ENCODE measurements at places on chromosomes 7 and 10.

DNA sequence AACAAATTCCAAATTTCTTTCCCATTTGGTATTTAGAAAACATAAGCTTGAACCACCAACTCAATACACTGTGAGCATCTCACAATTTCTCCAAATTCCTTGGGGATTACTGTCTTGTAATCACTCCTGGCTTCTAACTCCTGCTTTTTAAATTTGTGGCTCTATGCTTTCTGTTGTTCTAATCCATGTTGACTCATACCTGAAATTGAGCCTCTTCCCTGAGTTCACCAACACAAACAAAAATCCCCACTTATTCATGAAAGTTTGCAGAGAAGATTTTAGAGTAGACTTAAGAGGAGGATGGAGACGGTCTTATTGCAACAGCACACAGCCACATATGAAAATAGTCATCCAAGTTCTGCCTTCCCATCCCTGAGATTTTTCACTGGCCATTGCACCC is 252.5 kb downstream of the PTEN start:
- DNase-seq, result no peak

DNA sequence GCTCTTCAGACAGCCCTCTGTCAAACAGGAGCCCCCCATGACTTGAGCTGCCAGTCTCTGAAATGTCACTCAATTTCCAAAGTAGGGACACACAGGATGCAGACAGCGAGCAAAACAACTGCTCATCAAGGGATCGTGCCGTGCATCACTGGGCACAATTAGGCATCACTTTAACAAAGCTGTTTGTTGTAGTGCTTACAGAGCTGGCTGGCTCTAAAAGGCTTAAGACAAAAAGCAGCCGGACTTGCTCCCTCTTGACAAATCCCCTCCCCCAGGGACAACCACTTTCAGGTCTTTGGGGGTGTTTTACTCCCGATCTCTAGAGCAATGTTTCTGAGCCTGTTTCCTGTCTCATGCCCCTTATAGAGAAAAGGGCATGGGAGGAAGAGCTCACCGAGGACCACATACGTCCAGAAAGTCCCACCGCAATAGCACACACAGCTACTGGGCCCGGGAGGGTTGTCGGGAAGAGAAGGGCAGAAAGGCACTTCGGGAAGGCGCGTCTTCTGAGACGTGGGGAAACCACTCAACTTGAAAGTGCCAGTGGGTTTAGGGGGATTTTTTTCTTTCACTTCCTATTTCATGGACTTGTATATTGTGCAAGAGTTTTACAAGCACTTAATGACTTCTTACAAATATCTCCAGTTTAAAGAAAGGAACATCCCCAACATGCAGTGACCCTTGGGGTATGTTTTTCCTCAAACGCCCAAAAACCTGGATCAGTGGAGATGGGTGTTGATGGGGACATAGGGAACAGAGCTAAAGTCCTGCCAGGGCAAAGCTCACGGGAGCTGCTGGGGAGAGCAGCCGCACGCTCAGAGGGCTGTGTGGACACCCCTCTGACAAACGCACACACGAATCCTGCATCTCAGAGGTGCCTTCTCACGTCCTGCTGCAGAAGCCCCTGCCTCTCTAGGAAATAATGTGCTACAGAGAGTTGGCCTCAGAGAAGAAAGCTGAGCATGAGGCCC is 27.1 kb downstream of the LRRC20 start:
- no peak for DNase-seq

DNA sequence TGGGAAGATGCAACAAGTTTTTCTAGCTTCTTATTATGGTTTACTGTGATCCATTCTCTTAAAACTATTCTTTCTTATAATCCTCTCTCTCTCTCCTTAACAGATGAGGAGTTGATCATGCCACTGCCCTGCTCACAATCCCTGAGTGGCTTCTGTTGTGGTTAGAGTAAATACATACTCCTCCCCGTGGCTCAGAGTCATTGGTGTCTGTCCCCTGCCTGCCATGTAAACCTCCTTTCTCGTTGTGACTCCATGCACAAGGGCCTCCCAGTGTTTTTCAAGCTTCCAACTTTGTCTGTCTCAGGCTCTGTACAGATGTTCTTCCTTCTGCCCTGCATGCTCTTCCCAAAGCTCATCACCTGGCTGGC is 20.4 kb downstream of the CCNY start:
- no peak for DNase-seq

DNA sequence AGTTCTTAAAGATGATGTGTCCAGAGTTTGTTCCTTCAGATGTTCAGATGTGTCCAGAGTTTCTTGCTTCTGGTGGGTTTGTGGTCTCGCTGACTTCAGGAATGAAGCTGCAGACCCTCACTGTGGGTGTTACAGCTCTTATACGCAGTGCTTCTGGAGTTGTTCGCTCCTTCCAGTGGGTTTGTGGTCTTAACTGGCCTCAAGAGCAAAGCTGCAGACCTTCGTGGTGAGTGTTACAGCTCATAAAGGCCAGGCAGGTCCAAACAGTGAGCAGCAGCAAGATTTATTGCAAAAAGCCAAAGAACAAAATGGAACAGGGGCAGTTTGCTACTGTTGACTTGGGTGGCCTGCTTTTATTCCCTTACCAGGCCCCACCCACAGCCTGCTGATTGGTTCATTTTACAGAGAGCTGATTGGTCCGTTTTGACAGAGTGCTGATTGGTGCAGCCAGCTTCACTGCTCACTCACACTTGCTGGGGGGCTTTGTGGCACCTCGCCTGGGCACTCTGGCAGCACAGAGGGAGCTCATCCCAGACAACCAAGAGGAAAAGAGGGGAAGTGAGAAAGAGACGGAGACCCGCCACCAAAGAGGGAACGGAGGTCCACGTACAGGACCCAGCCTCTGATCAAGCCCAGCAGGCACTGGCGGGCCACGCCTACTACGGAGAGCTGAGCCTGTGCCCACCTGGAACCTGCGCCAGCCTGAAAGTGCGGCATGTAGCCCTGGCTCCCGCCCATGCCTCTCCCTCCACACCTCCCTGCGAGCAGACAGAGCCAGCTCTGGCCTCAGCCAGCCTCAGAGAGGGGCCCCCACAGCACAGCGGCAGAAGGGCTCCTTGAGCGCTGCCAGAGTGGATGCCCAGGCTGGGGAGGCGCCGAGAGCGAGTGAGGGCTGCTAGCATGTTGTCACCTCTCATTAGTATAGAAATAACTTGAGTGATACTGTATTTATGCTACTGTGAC is 55.8 kb upstream of the SEMA3C start:
- no peak for DNase-seq

DNA sequence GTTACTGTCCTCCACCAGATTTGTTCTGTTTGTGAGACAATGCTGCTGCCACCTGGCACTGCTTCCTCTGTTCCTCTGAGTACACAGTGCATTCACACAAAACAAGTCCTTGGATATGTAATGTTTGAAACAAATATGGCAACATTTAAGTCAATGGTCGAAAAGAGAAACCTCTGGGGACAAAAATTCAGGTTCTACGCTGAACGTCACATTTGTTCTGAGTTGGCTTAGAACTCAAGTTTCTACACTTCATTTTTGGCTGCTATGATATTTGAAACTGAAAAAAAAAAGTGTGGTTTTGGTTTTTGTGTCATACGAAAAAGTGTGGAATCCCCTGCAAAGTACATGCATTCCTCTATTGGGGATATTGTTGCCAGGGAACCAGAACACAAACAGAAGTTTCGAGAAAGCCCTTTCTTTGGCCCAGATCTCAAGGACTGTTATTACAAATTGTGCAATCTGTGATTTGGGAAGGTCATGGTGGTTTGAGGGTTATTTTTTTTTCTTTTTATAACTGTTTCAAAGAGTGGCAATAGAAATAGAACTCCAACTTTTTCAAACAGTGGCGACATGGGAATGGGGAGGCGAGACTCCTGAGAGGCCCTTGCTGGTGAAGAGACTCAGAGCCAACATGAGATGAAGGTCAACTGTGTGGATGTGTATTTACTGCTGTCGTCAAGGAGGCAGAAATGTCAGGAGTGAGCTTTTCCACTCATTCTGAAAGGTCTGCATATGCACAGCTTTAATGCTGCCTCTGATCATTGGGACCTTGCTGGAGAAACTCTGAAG is 127.5 kb downstream of the CUBN start:
- peak; percentile 60 for DNase-seq

DNA sequence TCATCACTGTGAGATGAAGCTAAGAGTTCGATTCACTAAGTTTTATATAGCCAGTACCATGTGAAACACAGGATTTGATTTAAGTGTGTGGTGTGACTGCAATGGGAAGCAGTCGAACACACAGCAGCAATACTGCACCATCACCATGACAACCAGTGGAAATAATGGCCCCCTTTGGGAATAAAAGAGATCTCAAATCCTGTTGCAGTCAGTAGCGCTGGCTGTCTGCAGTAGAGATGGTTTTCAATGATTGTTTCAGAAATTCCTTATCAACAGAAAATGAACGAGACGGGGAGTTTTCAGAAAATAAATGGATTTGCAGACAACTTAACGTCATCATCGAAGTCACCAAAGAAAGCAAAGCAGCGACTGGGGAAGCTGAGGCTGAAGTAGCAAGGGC is 91.0 kb downstream of the PTPRE start:
- DNase-seq, result peak; percentile 84

Data from dermis microvascular lymphatic vessel endothelial cell (primary cell).